Stimulated activated CD8-positive, alpha-beta memory T cell treated with anti-CD3 and anti-CD28 coated beads, Interleukin-4, amount 100 ng/mL, for 1 hour (primary cell): ENCODE measurements at places on chromosomes 2 and 18.

- DNase-seq, result no peak
These were observed 73.1 kb downstream of the MAPRE2 start for GRCh38 chr18:35114305-35114704.

DNA sequence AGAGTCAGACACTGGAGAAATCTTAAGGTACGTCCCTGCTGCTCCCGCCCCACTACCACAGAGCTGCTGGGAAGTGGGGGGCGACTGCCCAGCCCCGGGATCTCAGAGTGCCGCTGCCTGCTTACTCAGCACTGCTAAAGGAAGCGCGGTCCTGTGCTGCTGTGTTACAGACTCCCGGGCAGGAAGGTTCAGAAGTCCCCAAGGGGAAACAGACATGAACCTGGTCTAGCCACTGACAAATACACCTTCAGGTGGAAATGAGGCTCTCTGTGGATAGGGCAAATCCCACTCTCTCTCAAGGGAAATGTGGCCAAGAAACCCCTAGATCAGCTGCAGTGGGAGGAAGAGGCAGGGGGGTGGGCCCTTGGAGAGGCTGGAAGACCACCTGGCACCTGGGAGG, 13.7 kb downstream of the MTERF4 start:
- DNase-seq, result no peak

GRCh38 chr2:105188343-105188742, 53.2 kb upstream of the GPR45 start:
- DNase-seq, result no peak

DNA sequence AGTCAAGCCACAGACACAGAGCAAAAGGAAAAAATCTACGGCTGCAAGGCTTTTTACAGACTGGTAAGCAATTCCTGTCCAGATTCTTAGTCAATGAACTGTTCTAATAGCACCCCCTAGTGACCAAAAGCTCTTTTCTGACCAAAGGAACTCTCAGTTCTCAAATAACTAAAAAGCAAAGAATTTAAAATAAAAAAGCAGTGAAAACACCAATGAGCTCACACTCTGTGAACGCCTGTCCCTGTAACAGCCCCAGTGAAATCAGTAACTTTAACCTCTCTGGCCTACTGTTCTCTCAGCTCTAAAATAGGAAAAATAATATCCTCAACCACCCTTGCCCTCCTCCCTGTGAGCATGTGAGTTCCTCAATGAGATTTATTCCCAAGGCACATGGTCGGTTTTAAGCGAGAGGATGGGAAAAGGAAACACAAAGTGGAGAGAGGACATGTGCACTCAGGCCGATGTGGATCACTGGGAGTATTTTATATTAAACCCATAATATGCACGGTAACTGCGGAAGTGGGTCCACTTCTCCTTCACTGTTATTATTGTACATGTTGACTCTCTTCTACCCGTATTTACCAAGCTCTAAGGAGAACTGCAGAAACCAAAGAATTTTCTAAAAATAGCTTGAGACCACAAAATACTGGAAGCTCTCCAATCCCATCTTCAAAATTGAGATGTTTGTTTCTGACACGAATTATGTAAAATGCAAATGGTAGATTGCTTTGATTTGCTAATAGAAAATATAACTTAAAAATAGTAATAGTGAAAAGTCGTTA, 128.5 kb downstream of the STK39 start:
- DNase-seq, result no peak

DNA sequence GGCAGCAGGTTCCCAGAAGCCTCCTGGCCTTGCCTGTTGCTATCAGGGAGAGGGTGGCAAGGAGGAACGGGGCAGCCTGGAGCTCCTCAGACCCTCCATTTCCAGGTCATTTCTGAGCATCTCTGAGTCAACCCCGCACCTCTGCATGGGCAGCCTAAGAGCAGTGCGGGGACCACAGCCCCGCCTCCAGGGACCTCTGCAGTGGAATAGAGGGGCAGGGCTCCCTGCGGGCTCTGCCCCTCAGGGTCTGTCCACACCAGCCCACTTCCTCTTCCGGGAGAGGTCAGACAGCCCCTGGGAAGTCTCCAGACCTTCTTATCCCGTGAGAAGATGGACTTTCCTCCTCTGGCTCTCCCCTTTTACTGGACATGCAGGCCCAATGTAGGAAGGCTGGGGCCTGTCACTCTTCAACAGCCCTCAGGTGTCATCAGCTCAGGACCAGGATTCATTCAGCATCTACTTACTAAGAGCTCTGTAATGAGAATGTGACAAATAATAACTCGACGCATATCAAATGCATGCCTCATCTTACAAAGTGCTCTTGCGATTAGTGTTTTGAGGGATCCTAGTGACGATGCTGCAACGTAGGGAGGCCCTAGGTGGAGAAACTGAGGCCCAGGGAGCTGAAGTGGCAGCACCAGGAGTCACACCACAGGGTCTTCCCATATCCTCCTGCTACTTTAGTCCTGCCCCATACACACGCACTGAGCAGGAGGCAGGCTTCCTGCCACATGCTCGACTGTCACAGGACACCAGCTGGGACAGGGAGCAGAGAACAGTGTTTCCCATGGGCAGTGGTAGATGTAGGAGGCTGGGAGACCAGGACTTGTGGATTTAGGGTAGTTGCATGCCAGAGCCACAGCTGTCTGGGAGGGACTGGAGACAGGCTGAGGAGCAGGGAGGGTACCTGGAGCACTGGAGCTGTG, 28.0 kb downstream of the SH2D6 start:
- no peak for DNase-seq

GRCh38 chr2:164802095-164802707, 39.4 kb downstream of the COBLL1 start:
- no peak for DNase-seq

DNA sequence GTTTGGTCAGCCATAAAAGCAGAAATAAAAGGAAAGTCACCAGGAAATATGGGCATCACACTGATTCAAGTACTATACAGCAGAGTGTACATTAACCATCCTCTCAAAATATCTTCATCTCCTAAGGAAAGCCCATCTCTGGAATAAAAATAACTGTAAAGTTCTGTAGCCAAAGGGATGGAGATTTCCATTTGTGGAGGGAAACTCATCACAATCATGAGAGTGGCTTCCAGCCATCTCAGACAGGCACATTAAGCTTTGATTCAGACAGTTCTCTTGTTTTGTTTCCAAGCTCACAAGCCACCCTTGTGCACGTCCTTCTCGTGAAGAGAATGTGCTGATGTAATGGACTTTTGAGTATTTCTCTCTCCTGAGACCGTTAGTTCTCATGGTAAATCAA, 695.5 kb downstream of the LRRTM4 start:
- no peak for DNase-seq

GRCh38 chr18:47283476-47283875, 32.0 kb upstream of the SKOR2 start:
- DNase-seq, result no peak

GRCh38 chr2:47310801-47311560, 92.0 kb upstream of the MSH2 start:
- DNase-seq, result no peak

DNA sequence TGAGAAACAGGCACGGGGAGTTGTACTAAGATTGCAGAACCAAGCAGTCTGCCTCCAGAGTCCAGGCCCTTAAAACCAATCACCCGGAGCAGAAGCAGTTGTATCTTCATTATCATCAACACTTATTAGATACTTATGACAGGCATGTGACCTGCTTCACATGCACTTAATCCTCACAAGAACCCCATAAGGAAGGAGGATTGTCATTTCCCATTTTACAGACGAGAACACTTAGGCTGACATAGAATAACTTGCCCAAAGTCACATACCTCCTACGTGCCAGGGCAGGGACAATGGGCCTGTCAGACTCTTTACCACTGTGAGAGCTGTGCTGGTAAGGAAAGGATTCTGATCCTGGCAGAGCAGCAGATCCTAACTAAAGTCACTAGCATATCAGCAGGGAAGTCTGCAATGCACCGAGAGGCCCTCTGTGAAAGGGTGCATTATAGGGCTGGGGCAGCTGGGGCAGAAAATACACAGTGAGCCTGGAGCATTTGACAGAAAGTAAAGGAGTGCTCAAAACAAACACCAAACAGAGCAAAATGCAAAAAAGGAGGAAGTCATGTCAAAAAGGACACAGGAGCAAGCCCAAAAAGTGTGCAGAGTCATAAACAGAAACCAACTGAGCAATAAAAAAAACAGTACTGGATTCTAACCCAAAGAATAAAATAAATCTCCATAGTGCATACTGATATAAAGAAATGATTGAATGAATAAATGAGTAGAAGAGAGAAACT, 55.9 kb upstream of the SP3 start:
- DNase-seq, result no peak

- DNase-seq, result no peak
These were observed 263.2 kb upstream of the HS6ST1 start for GRCh38 chr2:128581849-128582244.

DNA sequence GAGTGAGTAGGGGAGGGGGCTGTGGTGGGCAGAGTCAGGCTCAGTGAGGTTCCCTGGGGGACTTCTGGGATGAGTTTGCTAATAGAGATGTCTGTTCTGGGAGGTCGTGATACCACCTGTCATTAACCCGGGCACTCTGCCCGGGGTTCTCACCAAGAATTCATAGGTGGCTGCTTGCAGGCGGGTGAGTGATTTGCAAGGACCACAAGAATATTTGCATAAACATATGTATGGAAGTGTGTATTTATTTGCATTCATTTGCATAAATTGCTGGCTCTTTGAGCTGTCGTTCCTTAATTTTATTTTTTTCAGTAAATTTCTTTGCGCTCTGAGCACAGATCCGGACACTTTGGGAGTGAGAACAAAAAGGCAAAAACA, 260.0 kb downstream of the ATAD2B start:
- DNase-seq, result no peak

DNA sequence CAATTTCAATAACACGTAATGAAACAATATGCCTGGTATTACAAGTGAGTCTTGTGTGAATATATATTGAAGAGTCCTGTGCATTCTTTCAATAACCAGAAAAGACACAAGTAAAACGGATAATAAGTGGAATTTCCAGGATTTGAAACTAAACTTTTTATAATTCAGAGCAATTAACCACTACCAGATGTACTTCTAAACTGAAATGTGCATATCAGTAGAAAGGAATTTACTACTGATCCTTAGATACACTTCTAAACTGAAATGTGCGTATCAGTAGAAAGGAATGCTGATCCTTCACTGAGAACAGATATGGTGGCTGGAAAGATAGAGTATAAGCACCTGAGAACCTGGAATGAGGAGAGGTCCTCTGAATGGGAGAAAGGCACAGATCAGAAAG, 470.9 kb upstream of the SPHKAP start:
- no peak for DNase-seq

DNA sequence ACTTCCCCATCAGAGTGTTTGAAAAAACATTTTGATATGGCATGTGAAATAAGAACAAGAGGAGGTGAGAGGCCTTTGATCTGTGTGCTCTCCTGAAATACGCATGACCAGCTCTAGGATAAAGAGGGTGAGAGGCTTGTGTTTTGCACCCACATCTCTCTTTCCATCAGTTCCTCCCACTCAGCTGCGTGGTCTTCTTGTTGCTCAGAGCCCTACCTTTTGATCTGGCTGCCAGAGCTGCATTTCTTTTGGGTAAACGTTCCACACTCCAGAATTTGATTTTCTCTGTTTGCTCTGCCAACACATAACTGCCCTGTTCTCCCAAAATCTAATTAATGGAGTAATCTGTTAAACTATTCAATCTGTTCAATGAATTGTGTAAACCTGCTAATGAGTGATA, 72.0 kb upstream of the FN1 start:
- DNase-seq, result no peak

GRCh38 chr2:182952741-182953450, 85.4 kb downstream of the NCKAP1 start:
- DNase-seq, result no peak

DNA sequence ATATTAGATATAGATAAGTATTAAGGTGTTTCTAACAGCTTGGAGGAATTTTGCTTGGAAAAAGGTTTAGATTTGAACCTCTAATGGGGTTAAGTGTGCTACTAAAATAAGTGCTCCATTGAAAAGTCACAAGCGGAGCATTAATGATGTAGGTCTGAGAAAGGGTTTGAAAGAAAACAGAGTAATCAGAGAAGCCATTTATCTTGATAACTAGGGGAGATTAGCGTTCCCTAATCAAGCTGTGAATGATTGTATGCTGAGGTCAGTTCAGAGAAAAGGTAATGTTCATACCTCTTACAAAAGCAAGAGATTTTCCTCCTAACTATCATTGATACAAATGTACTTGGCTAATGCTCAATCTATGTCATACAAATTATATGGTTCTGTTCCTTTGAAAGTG, 1.5 kb downstream of the ARHGAP25 start:
- no peak for DNase-seq

- no peak for DNase-seq
These were observed 60.3 kb upstream of the LMAN1 start for GRCh38 chr18:59419386-59419785.

DNA sequence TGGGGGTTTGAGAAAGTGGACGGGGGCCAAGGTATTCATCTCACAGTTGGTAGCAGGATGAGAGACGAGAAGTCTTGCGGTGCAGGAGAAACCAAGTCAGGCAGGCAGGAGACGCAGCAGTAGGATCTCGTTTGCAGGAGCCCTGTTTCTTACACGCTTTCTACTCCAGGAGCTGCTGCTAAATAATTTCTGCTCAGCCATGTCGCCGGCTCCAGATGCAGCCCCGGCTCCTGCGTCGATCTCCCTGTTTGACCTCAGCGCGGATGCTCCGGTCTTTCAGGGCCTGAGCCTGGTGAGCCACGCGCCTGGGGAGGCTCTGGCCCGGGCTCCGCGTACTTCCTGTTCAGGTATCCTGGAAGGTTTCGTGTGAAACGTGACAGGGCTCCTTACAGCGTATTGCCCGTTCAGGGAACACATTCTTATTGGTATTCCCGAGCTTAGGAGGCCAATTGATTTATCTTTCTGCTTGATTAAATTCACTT, 494 bp downstream of the ANKZF1 start:
- DNase-seq, result no peak

DNA sequence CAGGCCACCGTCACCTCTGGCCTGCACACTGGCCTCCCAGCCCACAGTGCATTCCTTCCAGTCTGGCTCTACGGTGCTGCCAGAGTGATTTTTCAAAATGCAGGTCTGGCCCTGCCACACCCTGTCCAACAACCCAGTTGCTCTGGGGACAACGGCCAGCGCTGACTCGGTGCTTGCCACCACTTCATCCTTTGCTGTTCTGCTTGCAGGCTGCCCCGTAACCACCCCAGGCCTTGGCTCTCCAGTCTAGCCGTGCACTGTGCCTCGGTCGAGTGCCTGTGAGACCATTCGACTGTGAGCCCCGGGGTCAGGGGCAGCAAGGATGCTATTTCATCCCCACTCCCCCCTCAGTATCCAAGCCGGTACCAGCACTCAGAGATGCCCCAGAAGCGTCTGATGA, 262.6 kb downstream of the KLHL29 start:
- no peak for DNase-seq

GRCh38 chr2:84249140-84249539, 209.9 kb downstream of the SUCLG1 start:
- no peak for DNase-seq

DNA sequence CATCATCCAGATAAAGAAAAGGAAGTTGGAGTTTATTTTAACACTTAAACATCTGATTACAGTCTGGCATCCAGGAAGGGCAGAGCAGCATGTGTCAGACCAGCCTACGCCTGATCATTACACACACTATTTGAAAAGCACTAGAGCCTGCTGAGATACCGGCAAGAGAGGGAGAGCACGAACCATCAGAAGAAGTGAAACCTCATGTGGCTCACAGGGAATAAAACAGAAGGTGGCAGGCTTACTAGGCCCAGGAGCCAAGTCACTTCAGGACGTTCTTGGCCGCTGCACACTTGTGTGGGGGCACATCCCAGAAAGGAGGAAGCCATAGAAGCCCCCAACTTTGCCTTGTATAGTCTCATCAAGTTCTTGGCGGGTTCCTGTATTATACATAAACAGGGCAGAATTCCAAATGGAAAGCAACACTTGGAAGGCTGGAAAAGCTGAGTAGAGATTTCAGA, 105.5 kb downstream of the UGGT1 start:
- no peak for DNase-seq
